ENCODE measurements at places on chromosomes 4 and X.

DNA sequence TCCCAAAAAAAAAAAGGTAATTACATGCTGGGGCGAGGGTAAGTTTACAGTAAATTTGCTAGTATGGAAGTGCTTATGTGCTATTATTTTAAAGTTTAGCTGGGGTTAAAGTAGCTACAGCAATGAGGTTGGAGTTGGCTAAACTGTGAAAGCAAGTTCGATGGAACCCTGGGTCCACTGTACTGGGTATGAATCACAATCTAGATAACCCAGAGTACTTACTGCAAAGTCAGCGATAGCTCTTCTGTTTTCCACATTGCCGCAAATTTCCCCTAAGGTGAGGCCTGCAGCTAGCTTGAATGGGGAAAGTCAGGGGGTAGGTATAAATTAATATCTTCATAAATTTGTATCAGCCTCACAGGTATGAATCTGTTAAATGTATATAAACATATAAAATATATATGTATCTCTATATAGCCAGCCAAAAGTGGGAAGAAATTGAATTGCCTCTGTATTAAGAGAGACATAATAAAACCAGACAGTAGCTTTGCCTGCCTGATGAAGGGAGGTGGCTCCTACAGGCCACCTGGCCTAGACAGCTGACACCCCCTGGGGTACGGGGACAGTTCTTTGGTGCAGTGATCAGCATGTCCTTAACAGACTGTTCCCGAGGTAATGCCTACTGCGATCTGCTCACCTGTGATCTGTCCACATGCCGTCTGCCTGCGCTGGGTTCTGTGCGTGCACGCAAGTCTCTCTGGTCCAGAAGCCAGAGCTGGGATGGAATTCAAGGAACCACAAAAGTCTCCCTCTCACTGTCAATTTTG is 30.6 kb downstream of the CLRN2 start:
- no peak for DNase-seq

DNA sequence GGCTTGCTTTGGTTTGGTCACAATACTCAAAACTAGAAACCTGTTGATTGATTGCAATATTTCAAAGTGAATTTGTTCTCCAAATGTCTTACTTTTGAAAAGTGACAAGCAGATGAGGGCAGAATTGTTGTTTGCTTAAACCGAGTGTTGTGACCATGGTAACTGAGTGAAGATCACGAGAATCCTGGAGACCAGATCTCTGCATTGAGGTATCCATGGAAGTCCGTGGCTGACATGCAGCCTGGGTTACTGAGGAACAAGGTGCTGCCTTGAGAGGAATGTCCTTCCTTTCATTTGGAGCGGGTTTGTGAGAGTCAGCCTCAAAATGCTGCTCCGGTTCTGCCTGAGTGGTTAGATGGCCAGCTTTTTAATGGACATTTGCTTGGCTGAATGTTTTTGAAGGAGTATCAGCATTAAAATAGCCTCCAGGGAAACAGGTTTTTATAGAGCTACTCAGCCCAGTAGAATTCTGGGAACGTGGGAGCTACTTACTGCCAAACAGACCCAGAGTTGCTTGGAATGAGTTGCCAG is 31.3 kb downstream of the NYX start:
- DNase-seq, result peak; percentile 11

GRCh38 chrX:12791257-12792228 is at the start of gene PRPS2:
Gene PRPS2 (plus strand): TSS chrX:12791412. CDS start chrX:12791498, 86 bp downstream.
- DNase-seq, result peak; percentile 45

- no peak for DNase-seq
Measured at GRCh38 chr4:11843927-11844326, 415.2 kb upstream of the HS3ST1 start.

DNA sequence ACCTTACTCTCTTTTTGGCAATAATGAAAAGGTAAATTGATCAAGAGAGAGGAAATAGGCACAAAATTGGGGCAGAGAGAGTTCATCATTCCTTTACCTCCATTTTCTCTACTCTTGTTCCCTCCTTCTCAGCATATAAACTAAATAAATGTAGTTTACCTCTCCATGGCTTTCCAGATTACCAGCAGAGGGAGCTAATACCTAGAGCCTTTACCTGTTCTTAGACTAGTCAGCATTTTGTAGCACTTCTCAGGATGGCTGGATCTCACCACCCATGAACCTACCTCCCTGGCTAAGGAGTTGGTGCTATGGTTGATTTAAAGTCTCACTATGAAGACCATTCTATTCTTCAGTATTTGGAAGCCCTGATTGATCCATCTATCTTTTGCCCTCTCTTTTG is 15.7 kb downstream of the OFD1 start:
- no peak for DNase-seq

DNA sequence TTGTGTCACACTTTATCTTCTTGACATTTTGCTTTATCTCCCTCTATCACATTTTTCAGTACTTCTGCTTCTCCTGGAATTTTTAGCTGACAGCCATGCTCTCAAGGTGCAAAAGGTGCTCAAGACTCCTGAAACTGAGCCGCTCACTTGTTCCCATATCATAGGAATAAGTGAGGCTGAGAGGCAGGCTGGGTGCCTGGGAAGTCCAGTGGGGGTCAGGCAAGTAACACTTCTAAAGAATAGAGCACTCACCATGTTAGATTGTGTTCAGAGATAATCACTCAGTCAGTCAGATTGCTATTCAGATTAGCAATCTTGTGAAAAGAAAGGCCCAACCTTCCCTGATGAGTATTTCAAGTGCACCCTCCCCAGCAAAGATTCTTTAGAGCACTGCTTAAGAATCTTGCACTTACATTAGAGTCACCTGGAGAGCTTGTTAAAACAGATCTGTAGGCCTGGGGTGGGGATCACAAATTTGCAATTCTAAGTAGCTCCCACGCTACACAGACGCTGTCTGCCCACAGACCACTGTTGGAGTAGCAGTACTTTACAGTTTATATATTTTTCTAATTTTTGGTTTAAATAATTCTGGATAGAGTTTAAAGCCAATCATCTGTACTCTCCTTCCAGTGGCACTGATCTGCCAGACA is 23.1 kb upstream of the LRAT start:
- no peak for DNase-seq

DNA sequence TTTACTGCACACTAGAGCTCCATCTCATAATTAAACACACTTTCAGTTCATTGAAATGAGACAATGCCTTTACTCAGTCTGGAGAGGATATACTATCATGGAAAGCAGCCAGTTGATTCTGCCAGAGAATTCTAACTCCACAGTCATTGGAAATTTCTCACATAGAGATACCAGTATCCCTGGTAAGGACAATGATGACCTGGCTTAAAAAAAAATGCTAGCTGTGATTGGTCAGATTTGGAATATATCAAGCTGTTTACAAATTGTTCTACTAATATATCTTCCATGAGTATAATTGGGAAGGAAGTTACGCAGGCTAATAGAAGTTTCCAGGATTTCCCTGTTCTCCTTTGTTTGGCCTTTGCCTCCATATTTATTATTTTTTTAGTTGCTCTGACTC is 34.5 kb upstream of the TLL1 start:
- DNase-seq, result no peak

DNA sequence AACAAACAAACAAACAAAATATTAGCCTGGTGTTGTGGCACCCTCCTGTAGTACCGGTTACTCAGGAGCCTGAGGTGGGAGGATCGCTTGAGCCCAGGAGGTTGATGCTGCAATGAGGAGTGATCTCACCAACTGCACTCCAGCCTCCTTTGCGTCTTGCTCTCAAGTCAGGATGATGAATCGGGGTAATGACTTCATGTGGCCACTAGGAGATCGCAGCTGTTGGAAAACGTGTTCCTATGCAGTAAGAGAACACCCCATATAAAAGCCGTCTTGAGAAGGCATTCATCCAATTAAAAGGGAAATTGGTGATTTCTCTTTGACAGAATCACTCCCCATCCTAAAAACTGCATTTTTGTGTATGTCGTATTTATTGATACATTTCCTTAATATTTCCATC is 6.9 kb downstream of the CCNB3 start:
- DNase-seq, result no peak

DNA sequence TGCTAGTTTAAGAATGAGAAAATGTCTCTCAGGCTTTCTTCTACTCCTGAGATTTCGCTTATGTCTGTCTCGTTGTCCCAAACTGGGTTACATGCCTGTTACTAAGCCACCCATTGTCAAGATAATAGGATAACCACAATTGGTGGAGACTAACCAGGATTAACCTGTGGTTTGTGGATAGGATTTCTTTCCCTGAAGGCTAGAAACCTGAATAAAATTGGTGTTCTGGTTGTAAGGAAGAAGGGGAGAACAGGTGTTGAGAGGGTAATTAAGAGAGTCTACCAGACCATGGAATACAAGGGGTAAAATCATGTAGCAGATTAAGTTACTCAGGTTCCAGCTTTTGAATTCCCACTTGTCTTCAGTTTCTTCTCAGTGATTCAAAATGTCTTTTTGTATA is 225.4 kb downstream of the CPE start:
- no peak for DNase-seq

DNA sequence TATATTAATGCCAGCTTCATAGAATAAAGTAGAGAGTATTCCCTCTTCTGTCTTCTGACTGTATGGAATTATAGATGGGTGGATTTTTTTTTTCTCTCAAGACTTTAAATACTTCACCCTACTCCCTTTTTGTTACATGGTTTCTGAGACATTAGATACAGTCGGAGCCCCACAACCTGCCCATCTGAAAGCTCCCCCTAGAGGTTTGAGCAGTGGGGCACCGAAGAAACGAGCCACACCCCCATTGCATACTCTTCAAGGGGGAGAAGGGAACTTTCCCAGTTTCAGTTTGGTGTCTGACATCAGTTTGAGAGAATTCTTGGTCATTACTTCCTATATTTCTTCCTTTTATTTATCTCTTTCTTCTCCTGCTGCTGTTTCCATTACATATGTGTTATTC is 437.6 kb upstream of the AGA start:
- DNase-seq, result no peak

DNA sequence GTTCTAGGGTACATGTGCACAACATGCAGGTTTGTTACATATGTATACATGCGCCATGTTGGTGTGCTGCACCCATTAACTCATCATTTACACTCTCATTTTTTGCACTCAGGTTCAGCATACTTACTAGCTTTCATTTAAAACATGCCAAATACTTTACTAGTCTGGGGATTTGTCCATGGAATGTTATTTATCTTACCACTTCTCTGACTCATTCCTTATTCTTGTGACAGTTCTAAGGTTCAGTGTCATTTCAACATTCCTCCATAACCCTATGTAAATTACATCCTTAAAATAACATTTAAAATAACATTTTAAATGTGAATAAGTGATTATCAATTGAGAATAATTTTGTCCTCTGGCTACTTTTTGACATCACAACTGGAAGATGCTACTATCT is 19.5 kb upstream of the SYTL5 start:
- DNase-seq, result no peak

DNA sequence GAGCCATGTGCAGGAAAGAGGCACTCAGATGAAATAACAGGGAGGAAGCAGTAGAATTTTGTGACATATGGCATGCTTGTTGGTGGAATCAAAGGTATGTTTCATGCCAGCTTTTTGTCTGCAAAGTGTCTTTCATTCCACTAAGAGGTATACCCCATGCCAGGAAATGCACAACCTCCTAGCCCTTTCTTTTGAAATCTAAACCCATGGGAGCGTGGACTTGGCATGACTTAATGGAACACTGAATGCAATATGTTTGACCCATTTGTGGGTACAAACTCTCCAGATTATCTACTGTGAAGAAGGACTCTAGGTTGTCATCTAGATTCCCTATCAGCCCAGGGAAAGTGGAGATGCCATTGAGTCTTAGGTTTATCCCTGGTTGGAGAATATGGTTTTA is 338.3 kb upstream of the TEX13C start:
- no peak for DNase-seq

DNA sequence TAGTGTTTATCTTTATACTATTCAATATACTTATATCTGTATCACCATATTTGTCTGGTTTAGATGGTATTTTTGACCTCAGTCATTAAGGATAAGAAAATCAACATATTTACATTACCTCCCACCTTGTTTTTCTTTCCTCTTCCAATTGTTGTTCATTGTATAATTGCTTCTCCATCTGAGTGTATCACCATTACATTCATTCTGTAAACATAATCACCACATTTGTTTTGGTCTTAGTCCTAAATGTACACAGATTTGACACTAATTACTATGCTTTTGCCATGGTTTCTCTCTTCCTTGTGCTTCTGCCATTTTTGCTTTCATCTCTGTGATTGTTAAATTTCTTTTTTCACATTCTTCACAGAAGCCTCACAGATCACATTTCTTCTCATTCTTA is 12.7 kb downstream of the ARMCX6 start:
- no peak for DNase-seq

DNA sequence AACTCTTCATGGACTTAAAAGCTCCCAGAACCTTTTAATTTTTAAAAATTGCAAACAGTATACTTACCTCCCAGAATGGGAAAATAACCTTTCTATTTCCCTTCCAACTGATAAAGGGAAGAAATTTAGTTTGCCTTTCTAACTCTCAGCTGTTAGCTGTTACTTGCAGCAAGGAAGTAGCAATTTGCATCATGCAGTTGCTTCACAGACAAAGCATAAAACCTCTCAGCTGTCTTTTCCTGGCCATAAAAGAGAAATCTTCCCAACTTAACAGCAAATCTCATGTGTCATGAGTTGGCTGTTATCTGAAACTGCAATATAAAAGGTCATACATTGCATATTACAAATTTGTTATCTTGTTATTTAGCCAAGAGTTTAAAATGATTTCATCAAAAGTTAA is 18.4 kb downstream of the C4orf17 start:
- DNase-seq, result no peak

- no peak for DNase-seq
Measured at GRCh38 chrX:46831765-46832327, 5.0 kb upstream of the RP2 start.

DNA sequence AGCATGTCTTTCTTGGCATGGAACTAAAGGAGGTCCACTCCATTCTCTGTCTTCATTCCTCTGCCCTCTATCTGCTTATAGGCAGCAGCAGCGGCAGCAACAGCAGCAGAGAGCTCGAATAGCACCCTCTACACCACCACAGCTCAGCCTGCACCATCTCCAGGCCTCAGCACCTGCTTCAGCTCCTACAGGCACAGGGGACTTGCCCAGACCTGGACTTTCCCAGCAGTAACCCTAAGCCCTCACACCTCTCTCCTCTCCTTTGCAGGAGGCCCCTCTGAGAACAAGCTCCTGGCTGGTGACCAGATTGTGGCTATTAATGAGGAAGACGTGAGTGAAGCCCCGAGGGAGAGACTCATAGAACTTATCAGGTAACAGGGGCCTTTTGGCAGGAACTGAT is 80.7 kb downstream of the FRMPD3 start:
- no peak for DNase-seq

GRCh38 chr4:152976212-152976761 is 40.2 kb downstream of the FHDC1 start:
- DNase-seq, result no peak

GRCh38 chr4:80425124-80426100 is 89.9 kb downstream of the CFAP299 start:
- DNase-seq, result no peak

- DNase-seq, result no peak
Measured at GRCh38 chrX:69186651-69187050, 21.4 kb upstream of the PJA1 start.

Measured in substantia nigra (tissue), 51 donors.